ENCODE measurements at places on chromosomes 3 and 15.

GRCh38 chr15:80783260-80783659 lies 4.1 kb downstream of the CEMIP start:
- DNase-seq, result no peak

DNA sequence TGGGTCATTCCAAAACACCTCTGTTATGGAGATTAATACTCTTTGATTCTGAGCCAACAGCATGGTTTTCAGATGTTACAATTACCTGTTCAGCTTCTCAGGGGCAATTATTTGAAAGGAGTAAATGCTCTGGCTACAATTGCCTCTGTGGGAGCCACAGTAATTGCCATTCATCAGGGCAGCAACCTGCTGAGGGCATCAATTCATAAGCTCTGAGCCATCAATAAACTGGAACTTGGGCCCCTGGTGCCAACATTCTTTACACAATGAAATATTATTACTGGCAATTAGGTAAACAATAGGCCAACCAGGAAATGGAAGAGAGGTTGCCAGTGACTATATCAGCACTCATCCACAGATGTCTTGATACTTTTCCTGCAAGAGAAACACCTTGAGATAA lies 660.8 kb downstream of the MECOM start:
- no peak for DNase-seq

- DNase-seq, result no peak
These were observed 57.1 kb downstream of the EPHB1 start for GRCh38 chr3:134852132-134852531.

GRCh38 chr3:189513281-189514117 lies 117.7 kb upstream of the TP63 start:
- DNase-seq, result no peak

GRCh38 chr3:172061724-172062184 lies 22.4 kb downstream of the FNDC3B start:
- no peak for DNase-seq

DNA sequence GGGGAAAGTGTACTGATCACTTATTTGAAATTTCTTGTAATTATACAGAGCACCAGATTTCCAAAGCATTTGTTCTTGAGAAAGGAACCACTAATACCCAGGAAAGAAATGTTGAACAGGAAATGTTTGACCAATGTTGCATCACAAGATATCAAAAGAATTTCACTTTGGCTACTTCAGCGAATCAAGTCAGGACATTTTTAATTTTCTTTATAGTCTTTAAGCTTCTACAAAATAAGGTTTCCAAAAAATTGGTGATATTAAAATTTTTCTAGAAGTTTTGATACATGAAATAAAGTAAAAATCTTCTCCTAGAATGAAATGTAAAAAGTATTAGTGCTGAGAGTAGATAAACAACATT lies 421.9 kb downstream of the MECOM start:
- no peak for DNase-seq

DNA sequence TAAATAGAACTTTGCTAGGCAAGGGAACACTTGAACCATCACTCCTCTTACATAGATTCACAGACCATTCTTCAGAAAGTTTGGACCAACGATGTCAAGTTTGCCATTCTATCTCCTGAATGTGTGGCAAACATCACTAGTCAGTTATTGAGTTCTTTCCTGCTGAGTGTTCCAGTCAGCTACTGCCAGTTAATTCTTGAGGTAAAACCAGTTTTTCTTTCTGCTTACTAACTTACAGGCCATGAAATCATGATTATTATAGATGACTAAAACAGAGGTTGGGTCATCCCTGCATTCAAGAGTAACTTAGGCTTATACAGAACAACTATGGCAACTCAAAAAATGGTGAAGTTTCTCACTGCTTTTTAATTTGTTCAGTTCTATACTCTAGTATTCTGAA lies 88.2 kb downstream of the AP4E1 start:
- no peak for DNase-seq

- no peak for DNase-seq
These were observed 67.6 kb upstream of the ETV5 start for GRCh38 chr3:186176373-186176990.

GRCh38 chr15:90955624-90956273 lies 1.1 kb downstream of the RCCD1 start:
- DNase-seq, result no peak

DNA sequence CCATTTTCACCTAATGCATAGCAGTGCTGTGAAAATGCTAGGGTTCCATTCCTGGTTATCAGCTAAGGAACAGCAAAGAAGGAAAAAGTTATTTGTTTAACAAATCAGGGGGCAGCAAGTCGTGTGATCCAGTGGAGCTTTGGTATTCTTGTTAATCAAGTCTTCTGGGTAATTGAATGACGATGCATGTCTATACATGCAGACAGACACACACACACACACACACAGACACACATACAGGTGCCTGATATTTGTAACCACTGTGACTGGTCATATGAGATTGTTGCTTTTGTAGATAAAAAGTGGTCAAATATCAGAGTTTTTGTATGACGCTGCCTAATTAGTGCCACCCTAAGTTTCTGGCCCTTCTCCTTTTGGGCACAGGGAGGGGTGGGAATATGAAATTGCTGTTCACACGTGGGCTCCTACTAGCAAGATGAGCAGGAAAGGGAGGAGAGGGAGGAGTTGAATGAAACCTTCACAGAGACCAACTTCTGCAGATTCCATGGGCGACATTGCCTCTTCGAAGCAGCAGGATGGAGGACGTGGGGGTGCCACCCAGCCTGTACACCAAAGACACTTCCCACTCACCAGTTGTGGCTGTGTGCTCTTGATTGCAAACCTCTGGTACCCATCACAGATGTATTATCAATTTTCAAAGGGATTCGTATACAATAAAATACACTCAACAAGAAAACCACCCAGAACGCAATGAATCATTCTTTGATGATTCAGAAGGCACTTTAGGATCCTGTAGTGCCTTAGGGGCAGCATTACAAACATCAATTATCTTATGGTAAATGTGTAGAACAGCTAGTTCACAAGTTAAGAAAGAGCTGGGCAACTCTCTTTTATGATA lies 281.9 kb upstream of the ICE2 start:
- no peak for DNase-seq

GRCh38 chr15:39947401-39948197 lies 13.7 kb downstream of the EIF2AK4 start:
- no peak for DNase-seq

GRCh38 chr3:158847452-158847821 lies 45.6 kb downstream of the MFSD1 start:
- no peak for DNase-seq

DNA sequence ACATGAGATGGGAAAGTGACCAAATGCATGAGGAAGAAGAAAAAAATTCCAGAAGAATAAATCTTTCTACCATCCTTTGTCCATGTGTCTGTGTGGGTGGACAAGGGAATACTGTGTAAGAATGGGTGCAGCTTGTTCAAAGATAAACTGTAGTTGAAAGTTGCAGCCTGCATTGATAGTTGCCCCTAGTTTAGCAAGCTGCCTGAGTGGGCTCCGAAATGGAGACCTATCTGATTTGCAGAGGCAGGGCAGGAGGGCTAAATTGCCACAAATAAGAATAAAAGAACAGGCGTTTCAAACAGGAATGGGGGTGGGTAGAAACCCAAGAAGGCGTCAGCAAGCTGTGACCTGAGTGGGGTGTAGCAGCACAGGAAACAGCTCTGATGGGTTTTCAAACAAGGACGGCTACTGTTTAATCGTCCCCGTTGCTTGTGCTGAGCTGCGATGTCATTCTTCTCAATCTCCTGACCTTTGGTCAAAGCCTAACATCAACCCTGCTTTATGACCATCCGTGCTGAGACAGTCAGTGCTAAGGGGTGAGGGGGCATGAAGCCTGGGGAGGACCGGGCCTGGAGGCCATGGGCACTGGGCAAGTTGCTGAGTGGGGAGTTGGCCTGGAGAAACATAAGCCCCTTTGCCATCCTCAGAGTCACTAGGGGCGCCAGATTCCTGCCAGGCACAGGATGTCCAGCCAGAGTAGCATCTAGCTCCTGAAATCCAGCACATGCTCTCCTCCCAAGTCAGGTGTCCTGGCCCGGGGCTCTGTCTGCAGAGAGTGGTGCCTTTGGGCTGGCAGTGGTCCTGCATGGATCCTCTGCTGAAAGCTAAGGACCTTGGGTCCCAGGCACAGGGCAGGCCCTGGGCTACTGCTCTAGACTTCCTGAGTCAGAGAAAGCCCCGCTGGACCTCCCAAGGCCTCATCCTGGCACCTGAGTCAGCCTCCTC lies 19.2 kb upstream of the C15orf39 start:
- DNase-seq, result no peak

DNA sequence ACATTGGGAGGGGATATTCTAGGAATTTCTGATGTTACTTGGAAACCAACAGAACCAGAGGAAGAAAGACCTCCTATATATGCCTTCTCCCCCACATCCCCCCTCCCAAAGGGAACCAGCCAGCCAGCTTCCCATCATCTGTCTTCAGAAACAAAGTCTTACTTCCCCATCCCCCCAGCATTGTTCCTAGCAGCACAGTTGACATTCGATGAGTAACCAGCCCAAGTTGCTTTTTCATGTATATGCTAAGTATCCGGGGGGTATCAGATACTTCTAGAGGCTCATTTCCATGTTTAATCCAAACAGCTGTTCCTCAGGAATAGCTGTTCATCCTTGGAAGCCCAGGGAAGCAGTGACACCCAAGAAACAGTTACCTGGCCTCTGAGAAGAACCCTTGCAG lies 16.0 kb downstream of the RMDN3 start:
- no peak for DNase-seq

DNA sequence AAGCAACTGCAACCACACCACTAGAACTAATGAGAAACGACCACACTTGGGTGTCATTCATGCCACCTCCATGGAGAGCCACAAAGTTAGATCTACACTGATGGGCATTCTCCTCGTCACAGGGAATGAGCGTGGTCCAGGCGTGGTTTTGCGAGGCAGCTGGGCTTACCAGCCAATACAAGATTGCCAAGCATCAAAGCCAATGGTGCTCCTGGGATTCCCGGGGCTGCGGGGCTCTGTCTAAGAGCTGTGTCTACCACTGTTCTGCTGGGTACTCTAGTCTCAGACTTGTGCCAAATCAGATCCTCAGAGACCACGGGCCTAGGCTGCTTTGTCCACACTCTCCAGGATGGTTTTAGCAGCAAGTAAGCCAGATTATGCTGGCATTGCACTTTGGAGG lies 43.8 kb downstream of the RAB6B start:
- DNase-seq, result no peak

GRCh38 chr3:16140116-16140893 lies 34.2 kb upstream of the GALNT15 start:
- DNase-seq, result no peak

DNA sequence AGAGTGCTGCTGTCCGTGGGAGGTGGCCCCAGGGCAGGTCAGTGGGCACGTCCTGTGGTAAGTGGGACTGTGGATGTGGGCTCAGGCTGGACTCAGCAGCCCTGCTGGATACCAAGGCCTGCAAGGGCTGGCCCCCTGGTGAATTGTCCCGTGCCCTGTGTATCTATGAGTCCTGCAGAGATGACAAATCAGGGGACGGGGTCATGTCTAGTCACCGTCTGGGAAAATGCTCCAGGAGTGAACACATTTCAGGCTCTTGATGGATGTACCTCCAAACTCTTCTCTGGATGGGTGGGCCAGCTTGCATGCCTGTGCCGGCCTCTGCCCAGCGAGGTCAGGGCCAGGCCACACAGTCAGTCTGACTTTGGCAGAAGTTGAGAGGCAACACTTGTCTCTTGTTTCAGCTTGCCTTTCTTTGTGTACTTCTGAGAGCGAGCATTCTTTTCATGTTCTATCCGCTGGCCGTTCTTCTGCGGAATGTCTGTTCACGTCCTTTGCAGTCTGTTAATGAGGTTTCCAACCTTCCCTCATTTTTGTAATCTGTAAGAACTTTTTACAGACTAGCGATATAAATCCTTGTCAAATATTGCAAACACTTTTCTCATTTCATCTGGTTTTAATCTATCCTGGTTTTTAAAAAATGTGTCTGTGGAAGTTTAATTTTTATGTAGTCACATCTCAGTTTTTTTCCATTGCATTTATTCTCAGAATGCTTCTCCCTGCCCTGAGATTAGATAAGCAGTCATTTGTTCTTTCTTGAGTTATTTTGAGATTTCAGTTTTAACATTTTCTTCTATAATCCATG lies 11.4 kb upstream of the STAB1 start:
- no peak for DNase-seq

DNA sequence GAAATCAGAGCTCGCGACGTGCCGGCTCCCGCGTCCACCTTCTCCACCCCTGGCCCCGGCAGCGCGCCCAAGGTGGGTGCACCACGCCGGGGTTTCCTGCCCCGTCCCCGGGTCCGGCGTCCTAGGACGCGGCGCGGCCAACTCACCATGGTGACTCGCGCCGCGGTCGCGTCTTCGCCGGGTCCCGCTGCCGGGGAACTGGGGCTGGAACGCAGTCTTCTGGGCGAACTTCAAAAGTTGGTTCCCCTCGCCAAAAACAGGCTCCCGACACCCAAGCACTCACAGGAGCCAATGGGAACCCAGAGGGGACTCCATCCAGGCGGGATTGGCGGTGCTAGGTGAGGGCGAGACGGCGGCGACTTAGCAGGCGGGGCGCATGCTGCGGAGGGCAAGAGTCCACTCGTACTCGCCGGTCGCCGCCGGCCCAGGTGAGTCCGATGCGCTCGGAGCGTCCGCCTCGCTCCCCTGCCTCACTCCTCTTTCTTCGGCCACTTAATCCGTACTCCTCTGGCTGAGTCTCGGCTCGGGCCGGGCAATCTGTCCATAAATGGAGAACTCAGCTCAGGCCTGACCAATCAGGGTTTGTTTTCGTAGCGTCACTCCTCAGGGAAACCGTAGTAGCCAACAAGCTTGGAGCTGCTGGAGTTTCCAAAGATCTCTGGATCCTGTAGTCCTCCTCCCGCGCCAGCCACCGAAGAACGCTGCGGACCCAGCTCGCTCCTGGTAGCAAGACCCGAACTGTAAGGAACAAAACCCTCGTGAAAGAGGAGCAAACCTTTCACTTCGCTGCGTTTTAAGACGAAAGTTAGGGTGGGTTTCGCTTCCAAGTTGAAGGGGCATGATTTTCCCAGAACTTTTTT lies at the start of gene MYO1E:
TSS of gene MYO1E (minus strand) at position 520 of the 860 bp plus-strand sequence. CDS start at position 149, 371 bp downstream.
- DNase-seq, result peak; percentile 80

- no peak for DNase-seq
These were observed 403.2 kb downstream of the ZBTB20 start for GRCh38 chr3:114743746-114744485.

- no peak for DNase-seq
These were observed 132.6 kb upstream of the NR2E3 start for GRCh38 chr15:71677766-71678165.

- DNase-seq, result no peak
These were observed 22.8 kb upstream of the C2CD4B start for GRCh38 chr15:62187910-62188309.

DNA sequence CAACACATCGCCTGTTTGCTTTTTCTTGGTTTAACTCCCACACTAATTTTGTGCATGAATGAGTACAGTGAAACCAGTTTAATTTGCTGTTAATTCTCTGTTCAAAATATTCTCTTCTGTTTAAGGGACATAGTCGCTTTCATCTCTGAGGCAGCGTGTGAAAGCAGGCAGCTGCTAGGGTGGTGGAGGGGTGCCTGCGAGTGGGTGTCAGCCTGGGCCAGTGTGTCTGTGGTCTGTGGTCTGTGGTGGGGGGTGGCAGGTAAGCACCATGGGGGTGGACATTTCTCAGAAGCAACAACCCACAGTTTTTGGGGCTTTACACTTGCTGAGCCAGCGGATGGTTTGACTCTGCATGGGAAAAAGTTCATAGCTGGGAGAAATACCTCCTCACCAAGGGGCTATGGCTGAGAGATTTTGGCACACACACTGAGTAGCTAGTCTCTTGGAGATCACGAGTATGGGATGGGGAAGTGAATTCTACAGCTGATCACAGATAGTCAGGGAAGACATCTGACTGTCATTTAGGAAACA lies 109.2 kb downstream of the EPHB1 start:
- DNase-seq, result no peak

GRCh38 chr15:71302861-71303410 lies 187.7 kb downstream of the THSD4 start:
- no peak for DNase-seq

GRCh38 chr3:141011232-141011996 lies 39.7 kb upstream of the SPSB4 start:
- DNase-seq, result peak; percentile 78

Measured in progenitor cell of endocrine pancreas (in vitro differentiated cells).